GM12865 (cell line): ENCODE measurements at places on chromosomes 11 and 22.
A peak's percentile ranks its signal among the peaks of the same experiment; 100 is the strongest.

- peak; percentile 70 for DNase-seq
Observed at GRCh38 chr11:78227921-78228320, 39.2 kb downstream of the USP35 start.

DNA sequence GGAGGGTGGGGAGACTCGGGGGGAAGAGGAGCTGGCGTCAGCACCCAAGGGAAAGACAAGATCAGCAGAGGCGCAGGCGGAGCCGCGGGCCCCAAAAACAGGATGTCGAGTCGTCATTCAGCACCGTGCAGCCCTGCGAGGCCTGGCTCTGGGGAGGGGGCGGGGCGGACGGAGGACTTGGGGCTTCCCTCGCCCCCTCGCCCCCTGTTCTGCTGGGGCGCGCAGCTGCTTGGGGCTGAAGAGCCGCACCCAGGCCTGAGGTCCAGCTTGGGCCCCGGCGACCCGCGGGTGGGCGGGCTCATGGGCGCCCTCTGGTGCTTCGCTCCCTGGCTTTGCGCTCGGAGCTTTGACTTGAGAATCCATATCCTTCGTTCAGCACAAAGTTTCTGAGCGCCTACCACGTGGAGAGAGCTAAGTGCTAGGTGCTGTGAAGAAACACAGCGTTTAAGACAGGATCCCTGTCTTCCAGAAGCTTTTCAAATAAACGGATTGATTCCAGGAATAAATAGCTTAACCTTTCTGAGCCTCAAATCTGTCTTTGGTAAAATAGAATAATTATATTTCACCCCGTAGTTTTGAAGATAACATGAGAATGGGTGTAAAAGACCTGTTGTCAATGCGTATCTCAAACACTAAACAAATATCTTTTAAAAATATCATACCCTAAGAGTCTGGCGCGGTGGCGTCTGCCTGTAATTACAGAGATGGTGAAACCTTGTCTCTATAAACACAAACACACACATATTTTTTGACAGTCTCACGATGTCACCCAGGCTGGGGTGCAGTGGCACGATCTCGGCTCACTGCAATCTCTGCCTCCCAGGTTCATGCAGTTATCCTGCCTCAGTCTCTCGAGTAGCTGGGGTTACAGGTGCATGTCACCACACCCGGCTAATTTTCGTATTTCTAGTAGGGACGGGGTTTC lies 929 bp upstream of the RHOG start:
- peak; percentile 94 for DNase-seq

- DNase-seq: no peak
Observed at GRCh38 chr11:134625631-134626030, 213.6 kb upstream of the B3GAT1 start.

GRCh38 chr11:112877581-112877980 lies 83.6 kb upstream of the NCAM1 start:
- DNase-seq: no peak

- no peak for DNase-seq
Observed at GRCh38 chr11:44774731-44775130, 48.0 kb downstream of the TSPAN18 start.

DNA sequence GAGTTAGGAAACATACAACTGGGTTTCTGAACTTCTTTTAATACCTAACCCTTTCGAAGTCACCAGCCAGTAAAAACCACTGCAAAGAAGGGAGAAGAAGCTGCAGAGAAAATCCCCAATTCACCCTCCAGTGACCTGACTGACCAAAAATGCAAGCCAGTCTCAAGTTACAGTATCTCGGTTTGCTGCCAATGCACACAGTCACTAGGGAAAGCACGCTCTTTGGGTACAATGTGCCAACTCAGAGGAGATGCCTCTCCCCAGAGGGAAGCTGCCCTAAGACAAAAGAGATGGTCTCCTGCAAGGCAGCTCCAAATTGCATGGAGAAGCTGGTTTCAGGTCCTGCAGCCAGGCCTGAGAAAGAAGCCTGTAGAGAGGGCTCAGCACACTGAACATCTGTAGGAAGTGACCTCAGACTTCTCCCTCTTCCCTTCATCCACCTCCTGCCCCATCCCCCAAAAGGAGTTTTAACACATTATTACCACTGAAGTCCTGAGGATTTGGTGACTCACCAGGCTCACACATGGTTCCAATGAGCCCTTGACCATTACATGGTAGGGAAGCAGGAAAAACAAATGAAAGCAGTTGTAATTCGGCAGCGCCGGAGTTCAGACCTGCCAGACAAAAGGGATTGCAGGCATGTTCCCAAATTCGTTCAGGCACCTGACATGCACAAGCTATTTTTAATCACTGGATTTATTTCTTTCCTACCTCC lies 90.1 kb downstream of the ETS1 start:
- peak; percentile 85 for DNase-seq

DNA sequence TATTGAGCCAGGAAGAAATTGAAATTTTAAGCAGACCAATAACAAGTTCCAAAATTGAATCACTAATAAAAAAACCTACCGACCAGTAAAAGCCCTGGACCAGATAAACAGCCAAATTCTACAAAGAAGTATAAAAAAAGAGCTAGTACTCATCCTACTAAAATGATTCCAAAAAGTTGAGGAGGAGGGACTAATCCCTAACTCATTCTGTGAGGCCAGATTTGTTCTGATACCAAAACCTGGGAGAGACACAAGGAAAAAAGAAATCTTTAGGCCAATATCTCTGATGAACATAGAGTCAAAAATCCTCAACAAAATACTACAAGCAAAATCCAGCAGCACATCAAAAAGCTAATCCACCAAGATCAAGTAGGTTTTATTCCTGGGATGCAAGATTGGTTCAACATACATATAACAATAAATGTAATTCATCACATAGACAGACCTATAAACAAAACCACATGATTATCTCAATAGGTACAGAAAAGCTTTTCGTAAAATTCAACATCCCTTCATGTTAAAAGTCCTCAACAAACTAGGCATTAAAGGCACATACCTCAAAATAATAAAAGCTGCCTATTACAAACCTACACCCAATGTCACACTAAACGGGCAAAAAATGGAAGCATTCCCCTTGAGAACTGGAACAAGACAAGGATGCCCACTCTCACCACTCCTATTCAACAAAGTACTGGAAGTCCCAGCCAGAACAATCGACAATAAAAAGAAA lies 13.1 kb downstream of the OR52A5 start:
- no peak for DNase-seq

- no peak for DNase-seq
Observed at GRCh38 chr11:77436506-77436905, 37.4 kb downstream of the PAK1 start.

DNA sequence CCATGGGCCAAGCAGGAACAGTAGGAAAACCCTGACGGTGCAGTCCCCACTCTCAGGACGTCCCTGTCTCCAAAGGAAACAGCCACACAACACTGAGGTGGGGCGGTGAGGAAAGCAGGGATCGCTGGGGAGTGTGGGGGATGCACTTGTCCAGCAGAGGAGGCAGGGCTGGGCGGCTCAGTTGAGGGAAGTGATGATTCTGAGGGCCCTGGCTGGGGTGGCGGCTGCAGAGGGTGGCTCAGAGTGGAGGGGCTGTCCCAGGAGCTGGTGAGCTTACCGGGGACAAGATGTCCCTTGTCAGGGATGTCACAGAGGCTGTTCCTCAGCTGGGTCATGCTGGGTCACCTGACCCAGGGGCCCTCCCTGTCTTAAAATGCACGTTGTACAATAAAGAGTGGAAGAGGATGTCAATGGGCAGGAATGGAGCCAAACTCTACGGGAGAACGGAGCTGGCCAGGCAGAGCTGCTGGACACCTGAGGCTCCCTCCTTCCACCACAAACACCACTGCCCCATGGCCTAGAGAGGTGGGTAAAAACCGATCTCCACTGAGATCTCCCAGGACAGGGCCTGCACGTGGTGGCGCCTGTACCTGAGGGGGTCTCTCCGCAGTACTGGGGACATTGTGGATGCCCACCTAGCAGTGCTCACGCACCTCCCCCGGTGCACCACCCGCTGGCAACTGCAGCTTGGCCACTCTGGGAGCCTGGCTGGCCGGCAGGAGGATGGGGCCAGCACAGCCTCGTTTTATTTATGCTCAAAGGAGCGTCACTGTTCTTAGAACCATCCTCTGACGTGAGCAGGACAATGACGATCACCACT lies 9.7 kb upstream of the EFCAB6 start:
- no peak for DNase-seq

DNA sequence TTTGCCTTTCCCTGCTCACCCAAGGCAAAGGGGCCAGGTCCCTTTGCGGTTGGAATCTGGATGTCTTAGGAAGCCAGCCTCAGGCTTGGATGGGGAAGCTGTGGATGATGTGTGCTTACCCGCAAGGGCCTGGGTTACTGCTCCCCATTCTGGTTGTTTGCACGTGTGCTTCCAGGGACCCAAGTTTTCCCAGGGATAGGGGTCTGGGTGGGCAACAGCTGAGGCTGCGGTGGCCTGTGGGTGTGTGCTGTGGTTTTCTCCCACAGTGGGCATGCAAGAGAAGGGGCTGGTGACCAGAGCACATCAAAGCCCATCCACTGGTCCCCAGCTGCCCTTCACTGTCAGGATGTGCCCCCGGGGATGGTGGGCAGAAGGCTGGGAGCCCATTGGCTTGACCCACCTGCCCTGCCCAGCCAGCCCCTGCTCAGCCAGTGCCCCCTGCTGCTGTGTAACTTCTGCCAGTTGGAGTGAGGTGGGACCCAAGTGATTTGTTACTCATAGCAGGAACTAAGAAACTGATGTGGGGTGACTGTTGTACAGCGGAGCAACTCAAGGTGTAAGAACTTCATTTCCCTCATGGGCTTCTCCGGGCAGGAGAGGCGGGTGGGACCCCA lies 3.3 kb downstream of the CAPN5 start:
- no peak for DNase-seq

DNA sequence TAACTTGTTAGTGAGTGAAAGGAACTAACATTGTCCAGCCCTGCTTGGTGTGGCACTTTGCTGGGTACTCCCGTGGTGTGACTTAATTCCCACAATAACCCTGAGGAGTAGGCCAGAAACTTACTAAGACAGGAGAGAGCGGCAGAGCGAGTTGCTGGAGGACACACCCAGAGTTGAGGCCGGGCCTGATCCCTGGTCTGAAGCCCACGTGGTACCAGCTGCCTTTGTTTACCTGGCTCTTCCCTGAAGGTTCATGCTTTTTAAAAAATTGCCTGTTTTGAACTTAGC lies 594 bp downstream of the MPST start:
- peak; percentile 24 for DNase-seq

GRCh38 chr11:56916587-56916986 lies 72.1 kb upstream of the OR5AK2 start:
- no peak for DNase-seq

- no peak for DNase-seq
Observed at GRCh38 chr22:21702094-21702493, 33.5 kb downstream of the YPEL1 start.

- no peak for DNase-seq
Observed at GRCh38 chr11:126514061-126514693, 158.7 kb downstream of the ST3GAL4 start.

- DNase-seq: no peak
Observed at GRCh38 chr11:78802058-78802761, 227.5 kb upstream of the NARS2 start.

DNA sequence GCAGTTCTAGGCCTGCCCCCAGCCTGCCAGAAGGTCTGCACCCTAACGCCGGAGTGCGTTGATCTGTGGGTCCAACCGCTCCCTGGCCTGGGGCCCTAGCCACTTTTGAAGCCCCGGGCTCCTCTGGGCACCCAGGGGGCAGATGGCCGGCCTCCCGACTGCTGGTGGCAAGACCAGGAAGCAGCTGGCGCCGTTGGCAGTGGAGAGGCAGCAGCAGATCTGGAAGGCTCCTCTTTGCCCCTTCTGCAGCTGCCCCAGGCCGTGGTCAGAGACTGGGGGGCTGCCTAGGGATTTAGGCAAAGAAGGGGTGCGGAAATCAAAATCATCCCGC lies 445 bp upstream of the VWCE start:
- peak; percentile 13 for DNase-seq

GRCh38 chr11:9316334-9316733 lies 1.9 kb upstream of the TMEM41B start:
- DNase-seq: no peak

GRCh38 chr11:47917599-47918369 lies 62.6 kb upstream of the PTPRJ start:
- DNase-seq: peak; percentile 69

GRCh38 chr22:29559853-29560252 lies 6.3 kb upstream of the THOC5 start:
- no peak for DNase-seq

DNA sequence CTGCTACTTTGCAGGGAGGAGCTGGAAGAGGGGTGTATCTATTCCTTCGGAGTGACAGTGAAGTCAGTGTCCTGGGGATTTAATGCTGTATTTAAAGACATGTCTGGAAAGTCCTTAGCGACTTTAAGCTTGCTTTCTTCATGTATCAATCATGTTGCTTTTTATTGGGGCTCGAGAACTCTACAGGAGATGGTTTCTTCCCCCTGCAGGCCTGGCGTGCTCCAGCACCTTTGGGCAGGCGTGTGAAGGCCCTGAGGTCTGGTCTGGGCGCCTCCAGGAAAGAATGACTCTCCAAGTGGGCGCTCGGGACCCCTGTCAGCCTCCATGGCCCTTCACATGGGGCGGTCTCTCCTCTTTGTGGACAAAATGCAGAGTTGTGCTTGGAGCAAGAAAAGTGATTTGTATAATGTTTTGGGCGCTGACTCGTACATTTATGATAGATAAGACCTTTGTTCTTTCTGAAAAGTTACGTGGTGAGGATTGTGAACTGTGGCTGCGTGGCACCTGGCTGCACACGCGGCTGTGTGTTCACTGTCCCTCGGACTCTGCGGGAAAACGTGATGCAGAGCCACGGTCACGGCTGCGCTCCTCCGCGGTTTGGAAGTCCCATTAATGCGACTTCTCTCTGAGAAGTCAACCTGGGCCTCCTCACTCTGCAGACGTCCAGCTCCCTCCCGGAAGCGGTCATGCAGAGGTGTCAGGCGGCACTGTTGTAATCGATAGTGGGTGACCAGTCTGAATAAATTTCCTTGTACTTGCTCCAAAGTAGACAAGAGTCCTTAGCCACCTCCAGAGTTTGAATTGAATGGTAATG lies 282.5 kb downstream of the TBC1D22A start:
- no peak for DNase-seq

DNA sequence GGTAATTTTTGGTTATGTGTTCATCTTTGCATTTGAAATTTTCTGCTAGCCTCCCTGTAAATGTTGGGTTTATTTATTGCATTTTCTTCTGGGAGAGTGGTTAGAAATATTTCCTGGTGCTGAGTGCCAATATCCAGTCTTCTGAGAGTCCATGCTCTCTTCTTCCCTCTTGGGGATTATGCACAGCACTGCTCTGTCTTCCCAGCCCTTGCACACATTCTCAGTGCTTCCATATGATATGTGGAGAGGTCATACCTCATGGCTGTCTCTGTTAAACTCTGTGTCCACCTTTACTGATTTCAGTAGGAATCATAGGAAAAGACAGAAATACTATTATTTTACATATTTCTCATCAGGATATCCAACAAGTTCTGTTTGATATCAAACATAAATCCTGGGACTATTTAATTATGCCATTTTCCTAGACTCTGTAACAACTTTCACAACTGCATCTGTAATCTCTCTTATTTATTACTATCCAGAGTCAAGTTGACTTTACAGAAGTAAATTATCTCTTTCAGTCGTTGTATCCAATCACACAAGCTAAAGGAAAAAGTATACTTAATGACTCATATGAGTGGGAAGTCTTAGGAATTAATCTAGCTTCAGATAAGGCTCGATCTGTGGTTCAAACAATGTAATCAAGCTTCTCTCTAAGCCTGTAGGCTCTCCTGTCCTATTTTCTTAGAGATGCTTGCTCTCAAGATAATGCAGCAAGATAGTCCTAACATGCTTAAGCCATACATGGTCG lies 2.7 kb upstream of the NXPE1 start:
- DNase-seq: no peak
